Left renal pelvis (tissue), 4 donors: ENCODE measurements at places on chromosomes 6 and 20. TPM values are rescaled to one million over a fixed set of nuclear protein-coding genes. Genes with fewer than 3 reads are reported as not detected.

DNA sequence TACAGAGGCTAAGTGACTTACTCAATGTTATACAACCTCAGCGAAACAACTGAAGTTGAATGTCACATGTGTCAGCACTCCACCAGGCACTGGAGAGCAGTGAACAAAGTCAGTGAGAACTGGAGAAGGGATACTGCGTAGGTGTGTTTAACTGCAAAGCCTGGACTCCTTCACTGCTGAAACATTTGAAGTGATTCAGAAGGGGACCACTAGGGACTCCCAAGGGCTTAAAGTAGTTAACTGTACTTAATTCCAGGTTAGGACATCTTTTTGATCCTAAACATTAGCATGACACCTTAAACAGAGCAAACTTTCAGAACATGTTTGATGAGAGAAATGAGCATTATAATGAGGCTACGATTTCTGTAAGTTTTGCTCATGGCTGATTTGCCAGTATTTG, 45.0 kb upstream of the ZBTB24 start:
- no peak for DNase-seq

- no peak for DNase-seq
Observed at GRCh38 chr6:165049362-165049761, 260.0 kb downstream of the C6orf118 start.

GRCh38 chr6:131948692-131949619, 2.2 kb downstream of the CCN2 start:
- no peak for DNase-seq

DNA sequence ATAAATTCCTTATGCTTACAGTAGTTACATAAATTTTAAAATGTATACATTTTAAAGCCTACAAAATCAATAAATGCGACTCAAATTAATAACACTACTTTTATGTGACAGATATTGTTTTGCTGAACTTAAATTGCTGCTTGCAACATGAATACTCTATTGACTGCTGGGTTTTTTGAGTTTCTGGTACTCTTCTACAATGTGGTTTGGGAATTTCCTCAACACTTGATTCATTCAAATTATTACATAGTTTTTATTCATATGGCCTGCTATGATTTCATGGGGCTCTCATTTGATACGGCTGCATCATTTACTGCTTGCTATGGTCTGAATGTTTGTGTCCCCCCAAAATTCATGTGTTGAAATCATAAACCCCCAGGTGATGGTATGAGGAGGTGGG, 2.3 kb upstream of the TXLNB start:
- no peak for DNase-seq

GRCh38 chr6:161235776-161236633, 37.9 kb downstream of the AGPAT4 start:
- no peak for DNase-seq

GRCh38 chr6:93059911-93060310, 359.4 kb downstream of the EPHA7 start:
- no peak for DNase-seq

DNA sequence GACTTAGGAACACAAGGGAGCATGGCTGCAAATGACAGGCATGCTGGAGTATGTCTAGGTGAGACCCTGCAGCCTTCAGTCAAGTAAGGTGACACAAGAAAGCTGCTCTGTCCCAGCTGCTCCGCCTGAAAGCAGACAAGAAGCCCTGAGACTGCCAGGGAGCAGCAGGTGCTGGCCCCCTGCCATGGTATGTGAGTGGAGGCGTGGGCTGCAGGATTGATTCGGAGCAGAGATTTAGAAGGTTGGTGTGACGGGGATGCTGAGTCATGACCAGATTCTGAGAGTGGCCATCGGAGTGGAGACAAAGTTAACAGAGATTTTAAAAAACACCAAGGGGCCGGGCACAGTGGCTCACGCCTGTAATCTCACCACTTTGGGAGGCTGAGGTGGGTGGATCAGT, 17.8 kb downstream of the LRP11 start:
- DNase-seq = no peak

GRCh38 chr6:1200409-1201101, 111.3 kb upstream of the FOXQ1 start:
- no peak for DNase-seq

DNA sequence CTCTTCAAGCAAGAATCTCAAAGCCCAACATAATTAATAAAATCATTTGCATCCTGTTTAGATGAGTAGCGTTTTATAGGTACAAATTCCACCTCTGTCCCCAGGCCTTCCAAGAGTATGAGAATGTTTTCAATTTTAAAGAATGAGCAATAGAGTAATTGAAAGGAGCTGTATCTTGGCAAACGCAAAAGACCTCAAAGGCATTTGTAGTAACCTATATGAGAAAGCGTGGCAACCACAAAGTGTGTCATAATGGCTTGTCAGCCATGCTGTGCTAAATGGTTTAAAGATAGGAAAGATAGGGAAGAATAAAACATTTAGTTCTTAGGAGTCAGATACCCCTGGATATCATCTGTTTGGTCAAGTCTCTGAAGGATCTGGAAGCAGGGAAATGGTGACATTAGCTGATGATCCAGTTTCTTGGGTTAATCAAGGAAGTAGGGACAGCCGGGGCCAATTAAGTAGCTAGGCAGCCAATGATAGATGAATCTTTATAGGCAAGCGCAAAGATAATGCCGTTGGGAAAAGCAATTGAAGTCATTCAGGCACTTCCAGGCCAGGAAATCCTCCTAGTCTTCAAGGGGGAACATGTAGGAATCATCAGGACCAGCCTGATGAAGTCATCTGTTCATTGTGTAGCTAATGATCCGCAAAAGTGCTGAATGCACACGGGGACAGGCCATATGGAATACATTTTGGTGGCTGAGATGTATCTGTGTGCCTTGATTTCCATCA, 71.5 kb upstream of the ISM1 start:
- DNase-seq = no peak

Gene MYLK2
- 0.87 TPM for polyA plus RNA-seq

Gene WFDC5
- not detected for polyA plus RNA-seq

Gene RBPJL
- polyA plus RNA-seq = not detected

Gene SLC35D3
- polyA plus RNA-seq = 0.11 TPM

Gene TULP1
- polyA plus RNA-seq = 2.4 TPM

Gene MCM3
- polyA plus RNA-seq = 126 TPM

Gene C20orf204
- 0.37 TPM for polyA plus RNA-seq

Gene GINS1
- 11.6 TPM for polyA plus RNA-seq

Gene SPTLC3
- polyA plus RNA-seq = 24.7 TPM

Gene NKAPL
- 2.1 TPM for polyA plus RNA-seq
